Bronchial epithelial cell (primary cell): ENCODE measurements at places on chromosomes 6 and 20.

DNA sequence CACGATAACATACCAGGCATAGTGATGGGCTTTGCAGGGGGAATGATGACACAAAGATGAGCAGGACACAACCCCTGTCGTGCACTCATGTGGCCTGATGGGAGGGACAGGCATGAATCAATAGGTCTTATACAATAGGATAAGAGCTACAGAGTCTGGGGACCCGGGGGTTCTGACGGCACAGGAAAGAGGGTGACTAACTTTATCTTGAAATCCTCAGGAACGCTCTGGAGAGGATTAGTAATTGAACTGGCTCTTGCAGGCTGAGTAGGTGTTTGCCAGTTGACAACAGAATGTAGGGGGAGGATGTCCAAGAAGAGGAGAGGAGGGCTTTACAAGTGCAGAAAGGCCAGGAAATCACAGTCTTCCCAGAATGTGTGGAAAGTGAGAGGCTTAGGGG is 219.9 kb upstream of the ECI2 start:
- peak; percentile 88 for DNase-seq

DNA sequence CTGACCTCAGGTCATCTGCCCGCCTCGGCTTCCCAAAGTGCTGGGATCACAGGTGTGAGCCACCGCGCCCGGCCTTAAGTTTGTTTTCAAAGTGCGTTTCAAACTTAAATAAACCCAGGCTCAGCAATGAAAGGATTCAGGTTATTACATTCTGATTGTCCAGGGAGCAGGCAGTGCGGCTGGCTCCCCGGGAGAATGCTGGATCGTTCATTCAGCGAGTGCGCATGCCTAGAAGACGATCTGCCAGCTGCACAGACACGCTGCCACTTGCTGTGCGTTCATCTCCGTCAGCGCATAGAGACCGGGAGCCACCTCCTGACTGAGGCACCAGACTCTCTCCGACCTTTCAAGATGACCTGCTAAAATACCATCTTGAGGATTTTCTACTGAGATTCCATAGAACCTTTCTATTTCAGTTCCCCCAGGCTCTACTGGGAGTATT is 163.9 kb upstream of the ZNF217 start:
- no peak for DNase-seq

GRCh38 chr6:164344801-164345291 is 930.3 kb downstream of the QKI start:
- DNase-seq, result no peak

DNA sequence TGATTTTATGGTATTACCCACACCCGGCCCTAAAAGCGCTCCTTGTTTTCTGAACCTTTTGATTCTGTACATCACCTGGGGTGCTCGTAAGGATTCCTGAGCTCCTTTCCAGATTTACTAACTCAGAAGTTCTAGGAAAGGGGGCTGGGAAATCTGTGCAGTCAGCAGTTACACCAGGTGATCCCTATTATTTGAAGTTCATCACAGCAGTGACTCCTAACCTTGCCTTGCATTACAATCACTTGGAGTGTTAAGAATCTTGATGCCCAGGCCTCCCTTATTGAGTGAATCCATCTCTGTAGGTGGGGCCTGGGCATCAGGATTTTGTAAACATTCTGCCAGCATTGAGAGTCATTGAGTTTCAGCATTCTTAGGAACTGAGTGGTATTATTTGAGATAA is 44.7 kb downstream of the BMP6 start:
- no peak for DNase-seq

GRCh38 chr6:37256692-37257319 is 766 bp upstream of the TBC1D22B start:
- DNase-seq, result peak; percentile 87

DNA sequence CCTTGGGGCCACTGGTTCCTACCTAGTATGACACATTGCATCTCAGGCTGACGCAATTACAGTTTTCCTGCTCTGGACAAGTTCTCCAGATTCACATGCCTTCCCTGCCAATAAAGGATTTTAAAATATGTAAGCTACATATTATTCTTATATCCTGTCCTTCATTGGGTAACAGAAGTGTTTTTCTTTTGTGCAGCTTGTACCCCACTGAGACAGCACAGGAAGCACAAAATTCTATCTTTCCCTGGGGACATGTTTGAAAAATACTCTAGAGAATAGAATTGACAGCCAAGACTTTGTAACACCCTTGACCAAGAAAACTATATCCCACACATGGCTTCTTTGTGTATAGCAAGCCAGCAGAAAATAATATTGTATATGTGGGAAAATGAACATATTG is 456.8 kb downstream of the MAFB start:
- DNase-seq, result no peak

GRCh38 chr20:38193586-38194105 is 28.6 kb upstream of the TGM2 start:
- DNase-seq, result no peak

DNA sequence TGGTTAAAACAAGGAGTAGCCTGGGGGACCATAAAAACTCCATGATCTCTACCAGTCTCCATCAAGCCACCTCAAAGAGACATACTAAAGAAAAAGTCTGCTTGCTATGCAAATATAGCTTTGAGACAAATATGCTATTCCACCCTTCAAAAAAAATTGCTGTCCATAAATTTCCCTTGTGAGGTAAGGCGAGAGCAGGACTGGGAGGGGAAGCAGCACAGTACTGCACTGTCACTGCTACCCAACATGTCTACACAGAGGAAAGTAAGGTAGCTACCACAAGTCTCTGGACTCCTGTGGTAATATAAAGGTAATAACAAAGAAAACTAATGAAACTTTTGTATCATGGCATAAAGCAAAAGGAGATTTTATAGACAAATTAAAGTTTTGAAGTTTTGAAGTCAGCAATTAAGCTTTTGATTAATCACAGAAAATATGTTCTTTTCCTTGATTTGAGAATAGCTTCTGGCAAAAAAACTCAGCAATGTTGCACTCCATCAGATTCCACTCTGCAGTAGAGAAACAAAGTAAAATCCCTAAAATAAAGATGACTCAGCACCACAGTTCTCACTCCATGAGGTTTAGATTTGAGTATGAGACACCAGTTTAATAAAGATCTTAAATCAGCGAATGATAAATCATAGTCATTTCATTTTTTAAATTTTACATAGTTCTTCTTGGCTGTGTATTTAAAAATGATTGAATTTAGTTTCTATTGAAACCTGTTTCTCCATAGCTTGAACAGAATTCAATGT is 602.4 kb downstream of the COL12A1 start:
- no peak for DNase-seq

DNA sequence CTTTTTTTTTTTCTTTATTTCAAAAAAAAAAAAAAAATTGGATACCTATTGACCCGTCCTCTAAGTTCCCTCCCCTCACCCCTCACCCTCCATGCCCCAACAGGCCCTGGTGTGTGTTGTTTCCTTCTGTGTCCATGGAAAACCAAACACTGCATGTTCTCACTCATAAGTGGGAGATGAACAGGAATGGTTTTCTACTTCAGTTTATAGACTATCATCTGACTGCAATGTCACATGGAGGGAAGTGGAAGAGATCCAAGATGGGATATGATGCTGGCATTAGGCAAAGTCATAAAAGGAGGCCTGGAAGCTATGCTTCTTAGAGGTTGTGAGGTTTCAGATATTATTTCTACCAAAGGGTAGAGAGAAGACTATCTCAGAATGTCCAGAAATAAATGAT is 237.5 kb downstream of the MAFB start:
- no peak for DNase-seq
